Motor neuron (in vitro differentiated cells): ENCODE measurements at places on chromosomes 5 and 9. TPM values are rescaled to one million over a fixed set of nuclear protein-coding genes. Genes with fewer than 3 reads are reported as not detected.
A peak's percentile ranks its signal among the peaks of the same experiment; 100 is the strongest.

Gene NKD2
- total RNA-seq = 6.0 and 6.8 TPM in 2 replicates

Gene UBE2QL1
- 33.8 and 35.6 TPM in 2 replicates for total RNA-seq

Gene LHX2
- total RNA-seq = 0.97 and 1.00 TPM in 2 replicates

Gene S1PR3
- 1.2 and 1.5 TPM in 2 replicates for total RNA-seq

Gene KCNV2
- 0.93 and 1.2 TPM in 2 replicates for total RNA-seq

Gene CBY3
- 0.59 and 0.64 TPM in 2 replicates for total RNA-seq

DNA sequence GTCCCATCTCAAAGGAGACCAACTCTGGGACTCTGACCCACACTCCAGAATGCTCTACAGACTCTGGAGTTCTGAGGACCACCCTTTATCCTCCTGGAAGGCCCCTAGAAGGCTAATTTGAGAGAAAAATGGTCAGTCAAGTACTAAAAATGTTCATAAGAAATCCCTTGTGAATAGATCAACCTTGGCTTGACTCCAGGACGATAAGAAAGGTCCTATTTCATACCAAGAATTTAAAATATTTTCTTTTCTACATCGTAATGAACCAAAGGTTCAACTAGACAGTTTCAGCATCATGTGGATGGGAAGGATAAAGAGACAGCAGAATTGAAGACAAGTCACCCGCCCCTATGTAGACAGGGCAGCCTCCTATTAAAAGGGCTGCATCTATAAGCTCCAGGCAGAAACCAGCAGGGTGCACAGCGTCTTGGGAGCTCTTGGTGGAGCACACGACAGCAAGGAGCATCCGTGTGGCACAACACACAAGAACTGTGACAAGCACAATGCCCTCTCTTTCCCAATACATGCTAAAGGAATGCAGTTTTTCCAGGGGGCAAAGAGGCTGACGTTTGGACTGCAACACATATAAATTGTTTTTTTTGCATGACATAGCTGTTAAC is 38.3 kb downstream of the RASEF start:
- no peak for ATAC-seq

- ATAC-seq = no peak
Measured at GRCh38 chr9:126053913-126054312, 272.7 kb upstream of the MVB12B start.

DNA sequence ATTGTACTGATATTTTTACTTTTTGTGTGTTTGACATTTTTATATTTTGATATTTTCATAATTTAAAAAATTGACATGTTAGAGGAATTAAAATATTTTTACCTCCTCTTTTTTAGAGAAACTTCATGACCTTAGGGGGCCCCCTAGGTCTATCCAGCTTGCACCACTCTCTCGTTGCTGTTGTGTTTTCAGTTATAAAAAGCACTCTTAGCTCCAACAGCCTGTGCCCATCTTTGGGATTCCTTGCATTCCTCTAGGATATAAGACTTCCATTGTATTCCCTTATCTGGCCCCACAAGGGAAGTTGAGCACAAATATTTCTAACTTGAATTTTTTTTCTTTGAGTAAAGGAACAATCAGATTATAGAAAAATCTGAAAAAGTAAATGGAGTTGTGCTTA is 245.3 kb downstream of the SH3GL2 start:
- ATAC-seq = no peak

GRCh38 chr9:74293479-74293878 is 203.7 kb upstream of the RORB start:
- no peak for ATAC-seq

DNA sequence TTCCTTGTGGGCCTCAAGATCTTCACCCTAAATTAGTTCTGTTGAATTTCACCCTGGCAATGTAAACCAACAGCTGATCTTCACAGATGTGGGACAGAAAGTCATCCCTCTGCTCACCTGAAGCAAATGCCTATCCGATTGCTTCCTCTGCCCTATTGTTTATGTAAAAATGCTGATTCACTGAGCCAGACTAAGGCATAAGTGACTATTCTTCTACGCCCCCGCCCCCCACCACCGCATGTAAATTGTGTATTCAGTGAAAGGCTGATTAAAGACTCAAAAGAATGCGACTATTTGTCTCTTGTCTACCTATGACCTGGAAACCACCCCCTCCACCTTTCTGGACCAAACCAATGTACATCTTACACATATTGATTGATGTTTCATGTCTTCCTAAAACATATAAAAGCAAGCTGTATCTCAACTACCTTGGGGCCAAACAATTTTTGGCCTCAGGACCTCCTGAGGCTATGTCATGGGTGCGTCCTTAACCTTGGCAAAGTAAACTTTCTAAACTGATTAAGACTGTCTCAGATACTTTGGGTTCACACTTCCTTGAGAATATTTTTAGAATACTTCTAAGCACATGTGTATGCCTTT is 129.7 kb upstream of the BOD1 start:
- no peak for ATAC-seq

GRCh38 chr9:1580215-1580614 is 434.9 kb upstream of the SMARCA2 start:
- ATAC-seq = no peak

- ATAC-seq = no peak
Measured at GRCh38 chr5:386432-387341, 56.3 kb upstream of the EXOC3 start.

DNA sequence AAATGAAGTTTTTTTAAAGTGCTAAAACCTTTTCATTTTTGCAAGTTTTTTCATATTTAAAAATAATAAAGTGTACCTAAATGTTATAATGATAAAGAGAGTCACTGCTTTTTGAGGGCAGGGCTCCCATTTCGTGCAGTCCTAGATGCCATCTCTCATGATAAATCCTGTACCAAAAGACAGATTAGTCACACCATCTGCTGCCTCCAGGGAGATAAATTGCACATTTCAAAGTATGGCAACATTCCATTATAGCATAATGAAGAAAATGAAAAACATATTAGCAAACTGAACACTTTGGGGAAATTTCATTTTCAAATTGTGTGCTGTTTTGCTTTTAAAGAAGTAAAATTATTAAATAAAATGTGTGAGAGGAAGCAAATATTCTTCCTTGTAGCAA is 257.2 kb downstream of the KIAA0825 start:
- ATAC-seq = no peak

DNA sequence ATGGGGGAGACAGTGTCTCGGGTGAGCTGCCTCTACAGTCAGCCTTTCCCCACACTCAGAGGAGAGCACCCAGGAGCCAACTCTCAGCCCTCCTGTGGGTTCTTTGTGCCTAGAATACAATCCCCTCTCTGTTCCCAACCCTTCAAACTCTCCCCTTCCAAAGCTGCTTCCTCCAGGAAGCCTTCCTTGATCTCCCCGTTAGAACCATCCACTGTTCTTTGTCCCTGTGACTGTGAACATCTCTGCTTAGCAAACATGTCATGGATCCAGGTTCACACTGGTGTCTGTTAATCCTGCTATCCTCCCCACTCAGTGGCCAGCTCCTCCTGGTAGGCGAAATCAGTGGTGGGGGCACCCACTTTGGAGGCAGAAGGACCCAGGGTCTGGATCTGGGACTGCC is 16.2 kb upstream of the IER5L start:
- ATAC-seq = no peak

DNA sequence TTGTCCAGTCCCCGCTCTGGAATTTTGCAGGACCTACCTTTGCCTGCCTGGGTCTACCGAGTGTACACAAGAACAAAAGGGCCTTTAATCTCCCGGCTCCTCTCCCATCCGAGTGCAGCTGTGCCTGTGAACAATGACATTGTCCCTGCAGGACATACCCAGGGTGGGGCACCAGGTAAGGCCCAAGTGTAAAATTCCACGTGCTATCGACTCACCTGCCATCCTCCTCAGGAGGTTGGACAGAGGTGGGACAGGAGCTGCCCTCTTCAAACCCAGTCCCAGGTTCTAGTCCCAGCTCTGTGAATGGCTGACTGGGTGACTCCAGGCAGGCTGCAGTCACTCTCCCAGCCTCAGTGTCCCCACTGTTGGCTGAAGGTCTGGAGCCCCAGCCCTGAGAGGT is 159.6 kb upstream of the ALDH1B1 start:
- no peak for ATAC-seq

DNA sequence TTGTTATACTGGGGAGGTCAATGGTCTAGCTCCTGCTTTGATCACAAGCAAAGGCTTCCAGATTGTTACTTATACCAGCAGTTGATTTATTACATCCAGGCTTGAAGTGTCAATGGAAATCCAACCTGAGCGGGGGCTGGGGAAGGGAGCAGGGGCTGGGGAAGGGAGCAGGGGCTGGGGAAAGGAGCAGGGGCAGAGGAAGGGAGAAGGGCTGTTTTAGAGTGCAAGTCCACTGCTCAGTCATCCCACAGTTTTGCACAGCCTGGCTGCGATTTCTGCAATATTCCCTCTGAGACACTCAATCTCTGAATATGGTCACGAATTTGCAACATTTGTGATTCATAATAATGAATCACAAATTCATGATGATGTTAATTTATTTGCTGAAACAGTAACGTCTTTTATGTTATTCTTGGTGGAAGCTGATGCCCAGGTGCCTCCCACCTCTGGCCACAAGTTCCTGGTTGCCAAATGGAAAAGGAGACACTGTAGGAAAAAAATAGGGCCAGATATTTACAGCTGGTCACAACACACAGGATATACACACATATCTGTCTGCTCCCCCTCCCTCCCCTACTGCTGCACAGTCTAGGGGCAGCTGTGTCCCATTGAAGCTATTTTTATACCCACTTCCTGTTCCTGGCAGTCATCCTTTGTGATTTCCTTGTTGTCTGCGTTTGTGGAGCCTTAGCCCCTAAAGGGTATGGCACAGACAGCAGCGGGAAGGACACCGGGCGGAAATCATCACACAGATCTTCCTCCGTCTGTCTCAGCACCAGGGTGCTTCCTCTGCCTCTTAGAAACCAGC is 325.1 kb downstream of the GADD45G start:
- ATAC-seq = peak; percentile 92

DNA sequence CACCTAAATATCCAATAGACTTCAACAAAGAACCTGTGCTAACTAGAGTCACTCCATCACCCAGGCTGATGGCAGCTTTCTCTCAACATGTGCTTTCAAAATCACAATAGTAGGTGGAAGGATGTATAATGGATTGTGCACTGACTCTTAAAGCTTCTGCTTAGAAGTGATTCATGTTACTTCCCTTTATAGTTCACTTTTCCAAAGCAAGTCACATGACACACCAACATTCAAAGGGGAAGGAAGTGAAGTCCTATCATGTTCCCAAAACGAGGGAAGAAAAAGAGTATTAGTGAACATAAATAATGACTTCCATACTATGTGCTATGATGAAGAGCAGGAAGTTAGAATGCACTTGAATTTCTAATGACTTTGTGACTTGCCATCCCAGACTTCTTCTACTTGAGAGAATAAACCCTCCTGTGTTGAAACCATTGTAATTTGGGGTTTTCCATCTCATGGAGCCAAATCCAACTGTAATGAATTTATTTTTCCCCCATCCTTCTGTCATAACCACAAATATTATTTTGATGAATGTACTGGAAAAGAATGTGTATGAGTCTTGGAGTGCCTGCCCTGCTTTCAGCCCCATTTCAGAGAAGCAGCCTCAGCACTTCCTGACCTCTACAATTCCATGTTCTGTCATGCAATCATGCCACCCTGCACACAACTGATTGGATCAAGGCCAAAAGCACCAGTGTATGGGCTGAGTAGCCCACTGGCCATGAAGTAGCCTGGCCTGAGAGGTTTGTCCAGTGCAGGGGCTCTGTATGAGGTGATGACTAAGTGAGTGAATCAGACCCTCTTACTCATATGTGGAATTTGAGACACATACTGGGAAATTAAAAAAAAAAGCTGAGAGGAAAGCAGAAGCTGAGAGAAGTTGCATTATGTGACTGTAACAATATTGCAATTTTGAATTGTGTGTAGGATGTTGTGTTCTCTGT is 525.9 kb upstream of the CLINT1 start:
- peak; percentile 57 for ATAC-seq
